Stimulated activated CD8-positive, alpha-beta memory T cell treated with anti-CD3 and anti-CD28 coated beads, Interleukin-2, amount 100 ng/mL, for 1 hour (primary cell): ENCODE measurements at places on chromosomes 2 and 18.

GRCh38 chr2:195514365-195514764 is 142.7 kb upstream of the SLC39A10 start:
- no peak for DNase-seq

- DNase-seq, result no peak
Observed at GRCh38 chr2:170509452-170510193, 205.5 kb upstream of the SP5 start.

- no peak for DNase-seq
Observed at GRCh38 chr2:58553522-58553921, 312.4 kb upstream of the FANCL start.

GRCh38 chr2:199202964-199203363 is 254.8 kb downstream of the SATB2 start:
- DNase-seq, result no peak

DNA sequence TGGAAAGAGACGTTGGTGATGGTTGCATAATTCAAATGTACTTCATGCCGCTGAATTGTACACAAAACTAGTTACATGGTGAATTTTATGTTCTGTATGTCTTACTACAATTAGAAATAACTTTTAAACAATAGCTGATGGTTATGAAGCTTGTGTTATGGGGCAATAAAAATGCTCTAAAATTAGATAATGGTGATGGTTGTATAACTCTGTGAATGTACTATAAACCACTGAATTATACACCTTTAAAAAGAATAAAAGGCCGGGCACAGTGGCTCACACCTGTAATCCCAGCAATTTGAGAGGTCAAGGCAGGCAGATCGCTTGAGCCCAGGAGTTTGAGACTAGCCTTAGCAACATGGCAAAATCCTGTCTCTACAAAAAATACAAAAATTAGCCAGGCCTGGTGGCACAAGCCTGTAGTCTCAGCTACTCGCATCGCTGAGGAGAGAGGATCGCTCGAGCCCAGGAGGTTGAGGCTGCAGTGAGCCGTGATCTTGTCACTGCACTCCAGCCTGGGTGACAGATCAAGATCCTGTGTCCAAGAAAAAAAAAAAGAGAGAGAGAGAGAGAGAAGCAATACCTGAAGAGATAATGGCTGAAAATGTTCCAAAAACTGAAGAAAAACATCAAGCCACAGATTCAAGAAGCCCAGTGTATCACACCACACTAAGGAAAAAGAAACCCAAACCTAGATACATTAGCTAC is 6.3 kb downstream of the RNU4ATAC start:
- DNase-seq, result no peak
